ENCODE measurements at places on chromosomes 11 and 22.

- no peak for DNase-seq
Measured at GRCh38 chr11:103488031-103488461, 378.8 kb downstream of the DYNC2H1 start.

DNA sequence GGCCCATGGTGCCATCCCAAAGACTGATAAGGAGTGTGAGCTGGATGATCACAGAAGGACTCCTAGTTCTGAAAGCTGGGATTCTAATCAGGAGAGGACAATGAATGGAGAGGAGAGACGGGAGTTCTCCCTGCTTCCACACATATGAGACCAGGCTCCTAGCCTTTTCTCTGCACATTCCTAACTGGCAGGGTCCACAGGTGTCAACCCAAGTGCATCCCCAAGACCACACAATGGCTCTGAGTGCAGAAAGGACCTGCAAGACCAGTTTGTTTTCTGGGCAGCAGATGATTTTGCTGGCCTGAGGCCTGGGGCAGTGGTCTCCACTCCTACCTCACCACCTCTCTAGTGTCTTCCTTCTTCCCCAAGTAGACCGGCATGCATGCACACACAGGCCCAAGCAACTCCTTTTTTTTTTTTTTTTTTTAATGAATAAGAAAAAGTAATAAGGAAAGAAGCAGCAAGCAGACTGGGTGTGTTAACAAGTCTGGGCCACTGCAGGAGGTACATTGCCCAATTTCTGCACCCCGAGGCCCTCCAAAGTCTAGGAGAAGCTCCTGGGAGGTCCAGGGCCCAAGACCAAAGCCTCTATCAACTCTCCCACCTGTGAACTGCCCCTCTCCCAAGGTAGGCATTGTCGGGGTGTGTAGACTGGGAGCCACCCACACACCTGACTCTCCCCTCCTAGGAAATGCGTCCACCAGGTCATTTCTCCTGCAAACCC lies 1.2 kb upstream of the TSKU start:
- DNase-seq, result no peak

GRCh38 chr11:110526323-110526722 lies 96.6 kb downstream of the FDX1 start:
- DNase-seq, result no peak

DNA sequence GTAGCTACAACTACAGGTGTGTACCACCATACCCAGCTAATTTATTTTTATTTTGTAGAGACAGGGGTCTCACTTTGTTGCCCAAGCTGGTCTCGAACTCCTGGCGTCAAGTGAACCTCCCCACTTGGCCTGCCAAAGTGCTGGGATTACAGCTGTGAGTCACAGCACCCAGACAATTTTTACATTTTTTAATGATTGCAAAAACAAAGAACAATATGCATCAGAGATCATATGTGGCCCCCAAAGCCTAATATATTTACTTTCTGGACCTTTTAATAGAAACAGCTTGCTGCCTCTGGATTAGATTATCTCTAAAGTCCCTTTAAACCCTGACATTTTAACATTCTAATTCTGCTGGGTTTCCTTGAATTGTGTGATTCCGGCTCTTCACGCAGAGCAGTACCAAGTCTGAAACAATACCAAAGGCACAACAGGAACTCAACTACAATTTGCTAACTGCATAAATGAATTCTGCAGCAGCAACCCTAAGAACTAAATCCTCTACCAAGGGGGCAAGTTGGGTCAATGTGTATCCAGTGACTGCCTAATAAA lies 25.0 kb downstream of the RAB30 start:
- no peak for DNase-seq

- DNase-seq, result no peak
Measured at GRCh38 chr11:100581318-100581717, 105.8 kb upstream of the ARHGAP42 start.
